ENCODE measurements at places on chromosomes 7 and 10.

DNA sequence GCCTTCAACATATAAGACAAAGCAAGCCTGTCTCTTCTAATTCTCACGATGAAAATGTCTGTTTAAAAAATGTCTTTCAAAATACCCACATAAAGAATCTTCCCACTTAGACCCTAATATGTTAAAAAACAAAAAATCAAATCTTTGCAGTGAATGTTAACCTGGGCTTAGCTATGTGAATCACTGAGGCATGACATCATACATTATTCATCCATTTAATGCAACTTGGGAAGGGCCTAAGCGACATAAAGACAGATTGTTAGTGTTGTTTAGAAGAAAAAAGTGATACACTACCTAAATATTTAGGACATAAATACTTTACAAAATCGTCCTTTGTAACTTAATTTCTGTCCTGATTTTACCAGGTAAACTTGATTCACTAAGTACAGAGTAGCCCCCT is 648.5 kb upstream of the NRP1 start:
- DNase-seq, result no peak

GRCh38 chr7:126529254-126529653 is 723.5 kb downstream of the GRM8 start:
- no peak for DNase-seq

DNA sequence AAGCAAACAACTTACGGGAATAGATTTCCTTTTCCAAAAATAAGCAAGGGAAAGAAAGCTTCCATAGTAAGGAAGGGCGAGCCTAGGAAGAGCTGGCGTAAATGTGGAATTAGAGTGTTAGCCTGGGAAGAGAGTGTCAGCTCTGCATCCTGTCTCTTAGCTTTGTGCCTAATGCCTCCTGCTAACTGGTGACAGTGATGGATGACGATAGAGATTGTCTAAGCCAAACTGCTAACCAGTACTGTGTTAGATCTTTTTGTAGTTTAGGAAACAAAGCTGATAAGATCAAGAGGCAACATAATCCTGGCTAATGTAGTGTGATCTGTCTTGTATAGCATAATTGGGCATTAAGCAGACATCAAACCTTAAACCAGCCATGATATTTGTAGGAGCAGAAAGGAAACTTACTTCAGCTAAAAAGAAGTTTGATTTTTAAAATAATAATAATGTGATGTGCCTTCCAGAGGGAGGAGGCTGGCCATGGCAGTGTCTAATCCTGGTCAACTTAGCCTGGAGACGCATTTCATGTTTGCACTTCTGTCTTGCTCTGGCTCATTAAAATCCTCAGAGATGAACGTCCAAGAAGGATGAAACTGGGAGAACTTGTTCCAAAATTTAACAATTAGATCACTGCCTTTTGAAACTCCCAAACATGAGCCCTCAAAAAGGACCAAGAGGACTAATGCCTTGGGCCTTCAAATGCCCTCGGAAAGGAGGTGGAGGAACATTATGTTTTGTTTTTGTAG is 85.1 kb downstream of the FAM204A start:
- no peak for DNase-seq

GRCh38 chr10:93742633-93743349 is 14.9 kb upstream of the LGI1 start:
- no peak for DNase-seq

- no peak for DNase-seq
These were observed 248.7 kb downstream of the FZD1 start for GRCh38 chr7:91512958-91513357.

- no peak for DNase-seq
These were observed 35.1 kb downstream of the GCC1 start for GRCh38 chr7:127550247-127550646.

DNA sequence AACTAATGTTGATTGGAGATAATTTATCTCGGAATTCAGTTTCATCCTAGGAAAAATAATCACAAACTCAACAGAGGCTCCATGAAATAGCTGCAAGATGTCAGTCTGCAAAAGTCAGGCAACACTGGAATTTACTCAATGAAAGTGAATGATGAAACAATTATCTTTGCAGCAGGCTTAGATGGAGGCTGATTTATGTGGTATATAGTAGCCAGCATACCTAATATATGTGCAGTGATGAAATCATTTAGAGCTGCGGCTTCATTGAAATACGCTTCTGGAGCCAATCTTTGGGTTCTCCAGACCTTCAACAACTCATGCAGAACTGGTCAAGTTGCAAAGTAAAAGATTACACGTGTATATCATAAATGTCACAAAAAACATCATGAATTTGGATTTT is 113.3 kb downstream of the ITGA8 start:
- DNase-seq, result no peak

- no peak for DNase-seq
These were observed 50.8 kb upstream of the PDZD8 start for GRCh38 chr10:117425974-117426566.

GRCh38 chr7:40726559-40726958 is 591.8 kb downstream of the SUGCT start:
- DNase-seq, result no peak

DNA sequence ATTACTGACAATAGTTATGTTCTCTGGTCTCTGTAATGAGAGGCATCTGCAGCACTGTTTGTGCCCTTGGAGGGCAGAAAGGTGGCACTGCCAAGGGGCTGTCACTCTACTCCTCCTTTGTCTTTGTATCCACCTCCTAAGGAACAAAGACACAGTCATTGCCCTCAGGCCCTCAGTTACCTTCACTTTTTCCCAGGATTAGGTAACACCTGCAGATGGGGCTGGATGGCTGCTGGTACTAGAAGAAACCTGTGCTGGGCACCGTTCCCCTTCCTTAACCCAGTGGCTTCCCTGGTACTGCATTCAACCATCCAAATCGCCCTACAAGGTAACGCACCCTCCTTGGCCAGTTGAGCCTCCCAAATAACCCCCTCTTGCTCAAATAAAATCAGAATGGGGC is 246.9 kb upstream of the NEBL start:
- DNase-seq, result no peak

DNA sequence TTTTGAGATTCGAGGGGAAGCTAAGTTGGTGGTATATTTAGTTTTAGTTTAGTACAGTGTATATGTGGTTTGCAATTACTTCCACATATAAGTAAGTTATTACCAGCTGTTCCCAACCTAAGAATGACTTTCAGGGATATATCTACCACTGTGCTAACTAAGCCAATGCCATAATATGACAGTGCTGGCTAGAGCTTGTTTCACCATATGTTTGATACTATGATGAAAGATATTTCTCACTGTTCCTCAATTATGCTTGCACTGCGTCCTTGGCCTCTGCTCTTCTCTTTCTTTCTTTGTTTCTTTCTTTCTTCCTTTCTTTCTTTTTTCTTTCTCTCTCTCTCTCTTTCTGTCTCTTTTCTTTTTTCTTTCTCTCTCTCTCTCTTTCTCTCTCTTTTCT is 113.8 kb upstream of the SKAP2 start:
- DNase-seq, result no peak

GRCh38 chr7:91047636-91048035 is 216.6 kb upstream of the FZD1 start:
- DNase-seq, result no peak

- DNase-seq, result no peak
These were observed 5.1 kb upstream of the ADAMTS14 start for GRCh38 chr10:70666960-70667798.

DNA sequence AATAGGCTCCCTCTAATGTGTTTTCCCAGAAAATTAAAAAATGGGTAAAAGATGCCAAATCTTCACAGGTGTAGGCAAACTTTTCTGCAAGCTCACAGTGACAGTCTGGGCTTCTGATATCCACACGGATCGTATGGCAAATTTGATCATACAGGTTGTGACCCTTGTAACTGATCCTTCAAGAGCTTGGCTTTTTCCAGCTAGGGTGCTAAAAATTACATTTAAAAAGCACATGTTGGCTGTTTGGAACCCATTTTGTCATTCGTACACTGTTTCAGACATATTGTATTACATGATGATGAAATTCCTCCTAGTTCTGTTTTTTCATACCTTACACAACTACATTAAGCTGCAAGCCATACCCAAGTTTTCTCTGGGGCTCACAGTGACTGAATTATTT is 138.7 kb downstream of the GFRA1 start:
- DNase-seq, result no peak

DNA sequence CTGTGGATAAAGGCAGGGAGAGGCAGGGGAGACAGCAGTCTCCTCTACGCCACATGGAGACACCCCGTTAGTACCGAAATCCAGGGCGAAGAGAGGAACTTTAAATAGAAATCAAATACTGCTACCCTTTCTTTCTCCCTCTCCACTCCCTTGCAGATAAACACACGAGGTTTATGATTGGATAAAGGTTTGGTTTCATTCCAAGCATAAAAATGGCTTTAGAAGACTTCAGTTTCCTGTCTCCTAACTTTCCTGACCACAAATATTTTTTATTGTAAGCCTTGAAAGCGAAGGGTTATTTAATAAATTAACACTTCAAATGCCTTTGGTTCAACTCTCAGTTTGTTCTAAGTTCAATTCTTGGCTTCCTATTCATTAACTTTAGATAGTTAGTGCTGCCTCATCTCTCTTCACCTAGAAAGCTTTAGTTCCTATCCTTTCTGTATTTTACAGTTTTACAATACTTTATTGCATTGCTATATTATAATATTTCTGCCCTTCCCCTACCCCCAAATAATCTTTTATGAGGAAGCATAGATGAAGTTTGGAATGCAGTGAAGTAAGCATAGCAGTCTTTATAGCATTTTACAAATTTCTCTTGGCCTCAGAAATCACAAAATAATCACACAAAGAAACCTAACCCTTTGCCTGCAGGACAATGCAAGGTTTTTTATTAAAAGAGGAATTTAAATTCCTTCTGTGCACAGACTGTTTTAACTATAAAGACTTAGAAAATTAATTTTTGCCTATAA is 31.5 kb upstream of the ARID5B start:
- DNase-seq, result no peak

DNA sequence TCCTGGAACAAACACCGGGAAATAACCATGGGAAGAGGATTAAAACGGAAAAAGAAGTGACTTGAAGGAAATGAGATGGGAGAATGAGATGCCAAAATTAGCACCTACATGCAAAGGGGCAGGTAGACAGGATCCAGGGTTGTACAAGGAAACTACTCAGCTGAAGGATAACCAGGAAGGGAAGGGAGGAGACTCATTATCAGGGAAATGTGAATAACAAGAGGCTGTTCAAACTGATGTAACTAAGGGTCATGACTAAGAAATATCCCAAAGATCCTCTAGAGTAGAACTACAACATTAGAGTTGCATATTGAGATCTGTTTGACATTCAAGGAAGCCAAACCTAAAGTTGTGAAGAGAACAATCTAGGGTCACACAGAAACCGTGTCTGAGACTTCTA is 166.2 kb upstream of the SP8 start:
- no peak for DNase-seq

GRCh38 chr10:79305988-79306387 is 41.3 kb upstream of the PPIF start:
- no peak for DNase-seq

DNA sequence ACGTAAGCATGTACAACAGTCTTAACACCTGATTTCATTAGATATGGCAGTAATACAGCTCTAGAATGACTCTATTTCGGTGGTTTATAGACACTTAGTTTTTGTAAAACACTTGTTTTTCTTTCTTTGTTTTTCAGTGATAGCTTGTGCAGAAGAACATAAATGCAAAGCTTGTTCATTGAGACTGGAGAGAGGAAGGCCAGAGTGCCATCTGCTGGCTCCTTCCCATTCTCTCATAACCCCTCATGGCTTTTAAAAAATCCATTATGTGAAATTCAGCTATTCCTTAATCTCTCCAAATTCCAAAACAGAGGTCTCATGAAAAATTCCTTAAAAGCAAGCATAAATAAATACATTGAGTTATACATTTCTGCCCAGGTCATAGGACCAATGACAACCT is 76.3 kb downstream of the CACNB2 start:
- DNase-seq, result no peak

DNA sequence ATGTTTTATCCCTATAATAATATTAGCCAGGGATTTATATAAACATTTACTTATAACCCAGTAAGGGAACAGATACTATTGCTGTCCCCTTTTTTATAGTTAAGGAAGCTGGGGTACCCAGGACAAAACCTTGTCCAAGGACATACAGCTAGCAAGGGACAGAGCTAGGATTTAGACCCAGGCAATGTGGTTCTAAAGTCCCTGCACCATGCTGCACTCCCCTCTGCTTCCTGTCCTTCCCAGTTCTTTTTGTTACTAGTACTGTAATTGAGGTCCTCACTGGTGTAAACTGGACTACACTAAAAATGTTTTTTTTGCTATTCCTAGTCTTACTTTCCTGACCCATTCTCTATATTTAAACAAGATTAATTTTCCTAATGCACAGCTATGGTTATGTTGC is 16.6 kb downstream of the KLHDC10 start:
- DNase-seq, result no peak

GRCh38 chr10:80077869-80078447 is 507 bp upstream of the TMEM254 start:
- no peak for DNase-seq

All from activated T-helper 1 cell treated with Interleukin-2 at 50 U/mL for 16 hours (primary cell).